ENCODE measurements at places on chromosomes 1 and 21.

GRCh38 chr1:161382214-161383019 lies 14.7 kb upstream of the CFAP126 start:
- DNase-seq, result no peak

- DNase-seq, result no peak
These were observed 27.5 kb upstream of the SLC30A1 start for GRCh38 chr1:211606332-211606913.

DNA sequence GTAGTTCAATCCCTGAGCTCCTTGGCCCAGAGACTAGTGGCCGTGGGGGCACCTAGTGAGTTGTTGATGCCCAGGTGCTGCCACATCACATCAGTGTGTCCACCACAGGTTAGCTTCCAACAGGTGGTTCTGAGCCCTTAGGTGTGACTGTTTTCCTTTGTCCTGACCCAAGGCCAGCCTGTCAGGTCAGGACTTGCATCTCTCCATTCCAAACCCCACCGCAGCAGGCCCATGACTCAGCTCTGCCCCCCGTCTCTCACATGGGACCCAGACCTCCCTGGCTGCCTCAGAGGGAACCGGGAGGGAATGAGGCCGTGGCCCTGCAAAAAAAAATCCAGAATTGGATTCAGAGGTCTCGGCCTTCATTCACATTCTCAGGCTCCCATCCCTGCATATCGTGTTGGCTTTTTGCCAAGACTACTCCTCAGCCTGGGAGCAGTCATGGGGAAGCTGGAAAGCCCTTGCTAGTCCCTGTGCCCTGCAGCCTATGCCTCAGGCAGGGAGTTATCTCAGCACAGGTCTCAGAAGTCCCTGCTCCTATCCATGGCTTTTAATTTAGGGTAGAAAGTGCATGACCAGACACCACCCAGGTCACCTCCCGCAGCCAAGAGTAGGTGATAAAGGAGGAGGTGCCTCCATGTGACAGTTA lies 7.2 kb downstream of the INAVA start:
- DNase-seq, result no peak

- no peak for DNase-seq
These were observed 10.5 kb upstream of the OLIG1 start for GRCh38 chr21:33059380-33059841.

GRCh38 chr1:150076066-150076465 lies 8.5 kb downstream of the VPS45 start:
- no peak for DNase-seq

DNA sequence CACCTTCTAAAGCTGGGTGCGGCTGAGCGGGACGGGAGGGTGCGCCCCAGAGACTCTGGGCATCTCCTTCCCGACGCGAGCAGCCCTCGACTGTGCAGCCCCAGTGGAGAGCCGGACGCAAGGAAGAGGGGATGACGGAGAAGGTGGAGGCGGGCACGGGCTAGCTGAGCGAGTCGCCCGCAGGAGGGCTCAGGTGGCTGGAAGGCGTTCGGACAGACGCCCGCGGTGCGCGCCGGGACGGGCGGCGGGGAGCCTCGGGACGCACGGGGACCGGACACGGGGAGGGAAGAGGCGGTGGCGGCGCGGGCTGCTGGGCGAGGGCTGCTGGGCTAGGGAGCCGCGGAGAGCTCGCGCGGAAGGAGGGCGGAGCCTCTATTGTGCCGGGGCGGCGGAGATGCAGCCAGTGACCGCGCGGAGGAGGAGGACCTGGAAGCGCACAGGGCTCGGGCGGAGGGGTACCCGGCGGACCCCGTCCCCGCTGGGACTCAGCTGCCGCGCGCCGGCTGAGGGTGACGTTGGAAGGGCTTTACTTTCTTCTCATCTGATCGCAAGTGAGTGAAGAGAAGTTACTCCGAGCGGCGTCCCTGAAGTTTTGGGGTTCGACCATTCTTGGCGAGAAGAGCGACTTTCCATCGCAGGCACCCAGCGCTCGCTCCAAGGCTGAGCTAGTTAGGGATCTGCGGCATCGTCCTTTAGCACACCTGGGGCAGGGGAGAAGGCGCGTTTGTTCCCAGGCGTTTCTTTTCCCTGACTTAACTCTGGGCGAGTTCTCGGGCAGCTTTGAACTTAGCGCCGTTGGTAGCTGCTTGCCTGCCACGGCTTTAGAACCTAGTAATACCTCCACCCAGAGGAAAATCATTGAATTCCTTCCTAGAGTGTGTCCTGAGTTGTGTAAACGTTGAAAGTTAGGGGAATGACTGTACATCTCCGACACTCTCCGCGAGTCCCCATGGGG lies at the start of gene OLFML2B:
Gene OLFML2B (minus strand): TSS at position 323 of the 955 bp plus-strand sequence. CDS start 439 bp downstream, outside the sequence.
- DNase-seq, result no peak

DNA sequence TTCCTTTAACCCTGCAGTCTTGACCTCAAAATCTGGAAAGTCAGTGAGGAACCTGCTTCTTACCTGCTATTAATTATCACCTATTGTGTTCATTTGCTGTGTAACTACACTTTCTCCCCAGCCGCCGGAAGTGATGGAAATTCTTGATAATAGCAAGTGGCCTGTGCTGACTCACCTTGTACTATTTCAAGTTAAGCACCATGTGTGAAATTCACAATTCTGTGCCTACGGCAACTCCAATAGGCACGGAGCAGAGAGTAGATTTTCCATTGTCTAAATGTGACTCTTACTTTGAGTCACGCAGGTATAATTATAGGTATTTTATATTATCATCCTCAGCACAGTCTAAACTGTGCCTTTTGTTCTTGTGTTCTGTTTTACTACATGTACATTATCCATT lies 466.8 kb downstream of the KIF26B start:
- no peak for DNase-seq

Data from LNCaP clone FGC (cell line).